ENCODE measurements at places on chromosomes 1 and 21. TPM values are rescaled to one million over a fixed set of nuclear protein-coding genes. Genes with fewer than 3 reads are reported as not detected.

Gene LCA5L
- 2.7 TPM for total RNA-seq

Gene CYP4A22
- total RNA-seq = not detected

Gene OTUD3
- total RNA-seq = 3.6 TPM

Gene CLEC20A
- total RNA-seq = not detected

Gene CLCA4
- not detected for total RNA-seq

Gene OPTC
- not detected for total RNA-seq

Gene MPL
- not detected for total RNA-seq

Gene FUCA1
- total RNA-seq = 16.6 TPM

All from NCI-H460 (cell line).